ENCODE measurements at places on chromosomes 3 and 15.

GRCh38 chr15:87215100-87215499 lies 1041.4 kb downstream of the NTRK3 start:
- DNase-seq, result no peak

GRCh38 chr3:50630877-50631276 lies 13.9 kb downstream of the MAPKAPK3 start:
- DNase-seq, result no peak

DNA sequence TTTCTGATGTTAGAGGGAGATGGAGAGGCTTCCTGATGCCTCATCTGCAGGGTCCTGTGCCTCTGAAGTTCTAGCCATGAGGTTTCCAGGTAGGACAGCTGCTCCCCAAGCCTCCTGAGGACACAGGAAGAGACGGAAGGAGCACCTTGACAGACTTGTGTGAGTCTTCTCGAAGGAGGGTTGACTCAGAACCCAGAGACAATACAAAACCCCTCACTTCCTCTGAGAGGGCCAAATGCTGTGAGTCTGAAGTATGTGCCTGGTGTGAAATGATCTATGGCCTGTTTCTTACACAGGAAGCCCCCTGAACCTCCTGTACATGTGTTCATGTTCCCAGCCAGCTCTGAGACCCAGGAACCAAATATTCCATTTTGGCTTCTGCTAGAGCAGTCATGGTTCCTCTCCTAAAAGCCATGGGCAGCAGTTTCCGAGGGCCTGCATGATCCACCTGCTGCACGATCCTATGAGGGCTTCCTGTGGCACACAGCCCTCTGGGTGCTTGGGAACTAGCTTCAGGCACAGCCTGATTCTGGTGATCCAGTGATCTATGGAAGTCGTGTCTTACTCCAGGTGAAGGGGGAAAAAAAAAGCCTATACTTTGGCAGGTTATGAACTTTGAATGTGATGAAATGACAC lies 62.2 kb downstream of the AAGAB start:
- no peak for DNase-seq

DNA sequence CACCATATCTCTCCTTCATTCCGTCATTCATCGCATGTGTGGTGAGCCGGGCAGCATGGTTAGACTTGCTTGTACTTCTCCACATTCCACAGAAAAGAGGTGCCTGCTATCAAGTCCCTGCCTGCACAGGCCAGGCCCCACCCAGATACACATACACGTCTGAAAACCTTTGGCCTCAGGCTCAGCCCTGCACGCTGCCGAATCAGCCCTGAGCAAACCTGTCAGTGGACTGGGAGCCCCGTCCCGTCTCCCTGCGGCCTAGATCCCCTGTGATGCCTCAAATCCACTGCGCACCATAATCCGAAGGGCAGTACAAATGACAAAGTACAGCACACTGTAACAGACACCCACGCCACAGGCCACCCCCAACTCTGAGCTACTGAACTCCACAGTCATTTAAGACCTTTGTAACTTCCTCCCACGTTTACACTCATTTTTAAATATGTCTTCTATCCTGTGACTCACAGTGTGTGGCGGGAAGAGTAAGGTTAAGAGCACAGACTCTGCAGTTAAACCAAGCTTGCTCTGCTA lies 67.1 kb downstream of the MB21D2 start:
- peak; percentile 70 for DNase-seq

Measured in RKO (cell line).